ENCODE measurements at places on chromosomes 11 and 22.

- peak; percentile 84 for DNase-seq
Measured at GRCh38 chr22:41237707-41238569, 2.8 kb downstream of the CHADL start.

DNA sequence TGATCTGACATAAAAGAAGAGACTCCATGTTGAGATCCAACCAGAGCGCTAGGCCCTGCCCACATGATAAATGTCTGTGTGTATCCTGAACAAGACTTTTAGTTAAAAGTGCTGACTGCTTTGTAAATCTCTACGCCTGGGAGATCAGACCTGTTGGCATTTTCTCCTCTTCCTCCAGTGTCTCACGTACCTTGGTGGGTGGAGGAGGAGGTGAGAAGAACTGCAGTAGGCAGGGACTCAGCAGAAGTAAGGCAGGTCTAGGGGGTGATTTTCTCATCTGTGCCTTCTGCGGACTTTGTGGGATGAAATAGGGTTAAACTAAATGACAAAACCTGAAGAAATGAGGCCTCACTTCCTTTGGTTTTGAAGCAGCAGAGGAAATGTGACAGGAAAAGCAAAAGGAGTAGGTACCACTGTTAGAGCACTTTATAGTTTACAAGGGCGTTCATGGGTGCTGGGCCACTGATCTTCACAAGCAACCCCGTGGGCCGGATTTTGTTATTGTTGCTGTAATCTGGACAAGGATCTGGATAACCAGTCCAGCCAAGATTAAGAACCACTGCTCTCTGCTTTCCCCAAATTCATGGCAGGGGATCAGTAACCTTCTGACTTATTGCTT is 36.7 kb upstream of the PLET1 start:
- DNase-seq = no peak

- DNase-seq = no peak
Measured at GRCh38 chr22:46499805-46500189, 37.6 kb downstream of the CELSR1 start.

DNA sequence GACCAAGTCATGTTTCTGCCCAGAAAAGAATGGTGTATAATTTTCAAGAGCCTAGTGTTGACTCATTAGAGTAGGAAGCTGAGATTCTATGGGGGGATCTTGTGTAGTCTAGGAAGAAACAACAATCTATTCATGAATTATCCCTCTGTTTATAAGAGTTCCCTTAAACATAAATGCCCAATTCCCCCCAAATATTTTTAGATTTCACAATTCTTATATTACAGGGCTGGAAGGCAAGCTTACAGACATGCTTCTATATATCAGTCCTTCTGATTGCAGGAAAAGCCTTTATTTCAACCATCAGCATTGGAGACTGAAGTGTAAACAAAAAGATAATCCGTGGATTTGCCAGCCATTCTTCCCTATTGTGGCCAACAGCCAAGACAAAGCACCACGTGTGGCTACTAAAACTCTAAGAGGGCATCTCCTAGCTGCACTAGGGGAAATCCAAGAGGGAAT is 71.4 kb downstream of the NAT10 start:
- DNase-seq = no peak

GRCh38 chr22:38442967-38443627 is 11.9 kb downstream of the KCNJ4 start:
- DNase-seq = no peak

GRCh38 chr11:36000616-36001190 is 56.8 kb downstream of the LDLRAD3 start:
- DNase-seq = no peak
